ENCODE measurements at places on chromosomes 2 and 18.

GRCh38 chr2:225276207-225276606, 123.3 kb upstream of the NYAP2 start:
- H3K4me1 ChIP-seq, result no peaks in the 10 kb centered on the region
- H3K27me3 ChIP-seq, result no peaks in the 10 kb centered on the region
- H3K4me3 ChIP-seq, result no peak overlapping the region
- H3K36me3 ChIP-seq, result no peaks in the 10 kb centered on the region

GRCh38 chr18:6576718-6577375, 152.7 kb upstream of the ARHGAP28 start:
- no peak overlapping the region for H3K27ac ChIP-seq
- H3K4me1 ChIP-seq, result no peaks in the 10 kb centered on the region
- no peaks in the 10 kb centered on the region for H3K36me3 ChIP-seq
- no peak overlapping the region for H3K4me3 ChIP-seq
- DNase-seq, result no peak

GRCh38 chr2:36473230-36473629, 117.7 kb downstream of the CRIM1 start:
- no peaks in the 10 kb centered on the region for H3K27me3 ChIP-seq
- no peaks in the 10 kb centered on the region for H3K36me3 ChIP-seq
- no peak overlapping the region for H3K27ac ChIP-seq
- H3K4me1 ChIP-seq, result no peaks in the 10 kb centered on the region
- DNase-seq, result no peak

- no peaks in the 10 kb centered on the region for H3K36me3 ChIP-seq
- DNase-seq, result no peak
- H3K4me1 ChIP-seq, result no peaks in the 10 kb centered on the region
- H3K27ac ChIP-seq, result no peak overlapping the region
- no peaks in the 10 kb centered on the region for H3K27me3 ChIP-seq
Measured at GRCh38 chr2:120751553-120751952, 15.9 kb downstream of the GLI2 start.

DNA sequence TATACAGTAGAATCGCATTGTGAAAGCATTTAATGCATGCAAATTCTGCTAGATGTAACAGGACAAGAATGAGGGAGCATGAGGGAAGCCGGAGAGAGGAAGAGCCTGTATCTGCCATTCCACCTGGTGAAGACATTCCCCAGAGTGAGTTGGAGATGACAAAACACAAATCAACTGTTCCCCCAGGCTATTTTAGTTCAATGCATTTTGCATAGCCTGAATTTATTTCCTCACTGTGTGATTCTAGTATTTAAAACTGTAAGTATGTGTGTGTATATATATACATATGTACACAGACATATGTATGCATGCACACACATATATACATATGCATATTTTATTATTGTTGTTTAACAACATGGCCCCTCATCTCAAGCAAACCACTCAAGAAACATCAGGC, 54.7 kb downstream of the CCDC68 start:
- H3K4me3 ChIP-seq, result no peak overlapping the region
- DNase-seq, result no peak
- H3K4me1 ChIP-seq, result no peaks in the 10 kb centered on the region
- no peak overlapping the region for H3K27ac ChIP-seq
- no peaks in the 10 kb centered on the region for H3K27me3 ChIP-seq

DNA sequence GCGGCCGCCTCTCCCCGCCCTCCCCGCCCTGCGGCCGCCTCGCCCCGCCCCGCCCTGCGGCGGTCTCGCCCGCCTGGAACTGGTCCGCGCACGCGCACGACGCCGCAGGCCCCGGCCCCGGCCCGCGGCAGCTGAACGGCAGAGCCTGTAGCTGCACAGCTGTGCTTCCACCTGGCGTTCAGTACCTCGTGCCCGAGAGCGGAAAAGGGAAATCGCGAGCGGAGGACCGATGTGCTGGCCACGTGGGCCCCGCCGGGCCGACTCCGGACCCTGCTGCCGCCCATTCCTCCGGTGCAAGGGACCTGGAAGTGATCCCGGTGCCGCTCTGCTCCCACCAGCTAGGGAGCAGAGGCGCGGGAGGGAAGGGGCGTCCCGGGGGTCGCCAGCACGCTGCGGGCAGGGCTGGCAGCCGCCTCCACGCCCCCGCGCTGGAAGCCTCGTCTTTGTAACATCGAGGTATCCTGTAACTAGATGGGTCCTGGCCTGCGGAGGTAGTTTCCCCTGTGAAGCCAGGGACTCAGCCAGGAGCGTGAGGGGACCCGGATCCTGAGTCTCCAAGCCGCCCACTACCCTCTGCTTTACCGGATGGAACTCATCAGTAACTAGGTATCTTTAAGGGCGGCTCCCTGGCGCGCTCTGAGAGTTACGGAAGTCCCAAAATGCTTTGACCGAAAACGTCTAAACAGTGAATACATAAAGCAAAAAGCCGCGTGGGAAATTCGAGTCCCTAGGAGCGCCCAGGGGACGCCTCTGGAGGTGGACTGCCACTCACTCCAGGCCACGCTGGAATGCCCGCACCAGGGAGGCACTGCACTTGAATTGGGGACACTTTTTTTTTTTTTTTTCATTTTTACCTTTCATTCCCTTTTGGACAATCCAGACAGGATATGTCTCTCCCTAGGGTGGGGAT, 704 bp upstream of the ODC1 start:
- peak overlapping the region; percentile 90 for H3K4me3 ChIP-seq
- H3K27ac ChIP-seq, result peak overlapping the region; percentile 86
- peaks cover 12% of the 10 kb centered on the region for H3K36me3 ChIP-seq
- peaks cover 42% of the 10 kb centered on the region for H3K4me1 ChIP-seq
- H3K27me3 ChIP-seq, result no peaks in the 10 kb centered on the region
- DNase-seq, result peak; percentile 94

GRCh38 chr2:43950383-43951008, 45.3 kb downstream of the LRPPRC start:
- H3K4me3 ChIP-seq, result no peak overlapping the region
- peaks cover 42% of the 10 kb centered on the region for H3K36me3 ChIP-seq
- H3K4me1 ChIP-seq, result no peaks in the 10 kb centered on the region

DNA sequence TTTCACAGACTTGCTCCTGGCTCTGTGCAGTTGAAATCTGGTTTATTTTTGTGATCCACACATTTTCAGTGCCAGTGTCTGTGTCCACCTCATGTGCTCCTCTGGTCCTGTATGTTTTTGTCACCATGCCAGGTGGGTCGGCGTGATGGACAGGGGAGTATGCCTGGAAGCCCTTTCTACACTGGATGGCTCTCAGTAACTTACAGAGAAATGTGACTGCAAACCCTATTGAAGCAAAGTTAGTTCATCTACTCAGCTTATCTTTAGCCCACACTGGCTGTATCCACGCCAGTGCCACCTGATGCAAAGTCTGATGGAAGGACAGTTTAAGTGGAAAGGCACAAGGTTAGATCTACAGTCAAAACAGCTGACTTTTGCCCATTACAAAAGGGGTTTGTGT, 4.3 kb downstream of the IMPA2 start:
- H3K36me3 ChIP-seq, result no peaks in the 10 kb centered on the region
- H3K27me3 ChIP-seq, result no peaks in the 10 kb centered on the region
- DNase-seq, result no peak
- H3K4me1 ChIP-seq, result peaks cover 7% of the 10 kb centered on the region
- no peak overlapping the region for H3K4me3 ChIP-seq
- H3K27ac ChIP-seq, result no peak overlapping the region

GRCh38 chr2:62452701-62453454, 53.1 kb downstream of the TMEM17 start:
- no peak overlapping the region for H3K27ac ChIP-seq
- H3K4me3 ChIP-seq, result no peak overlapping the region
- H3K36me3 ChIP-seq, result no peaks in the 10 kb centered on the region

DNA sequence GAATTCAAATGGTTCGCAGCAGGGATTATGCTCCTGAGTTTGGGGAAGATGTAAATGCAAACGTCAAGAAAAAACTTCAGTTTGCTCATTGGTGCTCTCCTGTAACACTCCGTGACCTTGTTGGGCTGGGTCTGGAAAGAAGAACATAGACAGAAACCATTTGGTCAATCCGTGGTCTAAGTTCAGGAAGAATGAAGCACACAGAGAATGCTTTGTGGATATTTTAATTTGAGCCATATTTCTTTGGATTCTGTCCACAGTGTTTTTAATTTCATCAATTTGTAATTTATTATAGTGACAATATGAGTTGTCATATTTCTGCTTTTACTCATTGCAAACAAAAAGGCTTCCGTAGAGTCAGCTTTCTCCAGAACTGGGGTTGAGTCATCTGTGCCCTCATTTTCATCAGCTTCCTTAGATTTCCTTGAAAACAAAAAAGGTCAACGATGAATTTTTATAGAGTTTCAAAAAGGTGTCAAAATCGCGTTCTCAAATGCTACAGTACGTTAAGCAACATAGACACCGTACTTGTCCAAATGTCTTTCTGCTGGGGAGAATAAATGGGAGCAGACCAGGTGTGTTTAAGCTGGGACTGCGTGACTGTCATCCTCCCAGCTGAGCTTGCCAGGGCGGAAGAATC, 606.4 kb downstream of the RNF144A start:
- no peaks in the 10 kb centered on the region for H3K4me1 ChIP-seq
- no peaks in the 10 kb centered on the region for H3K27me3 ChIP-seq
- no peaks in the 10 kb centered on the region for H3K36me3 ChIP-seq
- H3K27ac ChIP-seq, result no peak overlapping the region
- H3K4me3 ChIP-seq, result no peak overlapping the region
- no peak for DNase-seq

DNA sequence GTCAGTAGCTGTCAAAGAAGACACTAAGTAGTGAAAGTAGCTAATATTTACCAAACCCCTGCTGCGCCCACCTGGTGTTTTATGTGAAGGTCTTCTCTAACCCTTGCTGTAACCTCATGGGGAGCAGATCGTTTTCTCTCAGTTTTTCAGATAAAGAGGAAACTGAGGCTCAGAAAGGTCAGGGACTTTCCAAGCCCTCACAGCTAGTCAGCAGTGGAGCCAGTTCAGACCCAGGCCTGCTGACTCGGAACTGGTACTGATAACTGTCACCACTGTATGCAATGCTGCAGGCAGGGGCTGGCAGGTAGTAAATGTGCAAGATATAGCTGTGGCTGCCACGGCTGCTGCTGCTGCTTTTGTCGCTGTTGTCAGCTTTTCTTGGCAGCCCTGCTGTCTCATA, 69.1 kb downstream of the LRRFIP1 start:
- peaks cover 77% of the 10 kb centered on the region for H3K4me1 ChIP-seq
- no peaks in the 10 kb centered on the region for H3K27me3 ChIP-seq
- H3K4me3 ChIP-seq, result no peak overlapping the region
- DNase-seq, result peak; percentile 66
- peak overlapping the region; percentile 96 for H3K27ac ChIP-seq

DNA sequence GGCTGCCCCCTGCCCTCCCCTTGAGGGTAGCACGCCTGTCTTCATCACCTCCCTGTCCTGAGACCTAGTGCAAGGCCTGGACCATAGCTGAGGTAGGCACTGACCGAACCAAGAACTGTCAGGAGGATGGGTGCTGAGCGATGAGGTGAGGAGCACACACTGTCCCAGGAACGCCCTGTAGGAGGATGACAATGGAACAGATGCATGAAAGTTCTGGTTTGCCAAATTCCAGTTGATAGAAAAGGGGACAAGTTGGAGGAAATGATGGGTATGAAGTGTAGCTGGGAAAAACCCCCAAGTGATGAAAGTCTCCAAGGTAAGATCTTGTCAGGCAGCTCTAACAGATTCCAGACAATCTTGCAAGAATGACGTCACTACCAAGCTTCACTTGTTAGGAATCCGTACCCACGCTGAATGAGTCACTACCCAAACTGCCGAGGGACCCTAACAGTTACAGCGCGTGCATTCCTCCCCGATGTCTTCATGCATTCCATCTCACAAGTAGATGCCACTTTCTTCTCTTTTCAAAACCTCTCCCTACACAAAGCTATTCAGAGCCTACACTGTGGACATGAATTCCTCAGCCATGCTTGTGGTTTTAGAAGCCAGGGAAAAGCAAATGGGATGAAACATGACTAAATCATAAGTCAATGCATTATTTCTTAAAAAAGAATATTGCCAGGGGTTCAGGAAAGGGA, 27.6 kb downstream of the MRPL33 start:
- no peak for DNase-seq
- no peaks in the 10 kb centered on the region for H3K27me3 ChIP-seq
- no peaks in the 10 kb centered on the region for H3K4me1 ChIP-seq
- H3K27ac ChIP-seq, result no peak overlapping the region
- no peak overlapping the region for H3K4me3 ChIP-seq

- no peaks in the 10 kb centered on the region for H3K27me3 ChIP-seq
- no peaks in the 10 kb centered on the region for H3K36me3 ChIP-seq
- H3K4me3 ChIP-seq, result no peak overlapping the region
- no peaks in the 10 kb centered on the region for H3K4me1 ChIP-seq
- no peak for DNase-seq
- no peak overlapping the region for H3K27ac ChIP-seq
Measured at GRCh38 chr2:174959787-174960186, 45.4 kb downstream of the CHN1 start.

GRCh38 chr2:30694286-30695055, 112.8 kb downstream of the CAPN13 start:
- no peak for DNase-seq
- no peaks in the 10 kb centered on the region for H3K36me3 ChIP-seq
- no peaks in the 10 kb centered on the region for H3K27me3 ChIP-seq
- no peak overlapping the region for H3K27ac ChIP-seq

All from CD4-positive, alpha-beta memory T cell (primary cell).